ENCODE measurements at places on chromosomes 2 and 18.
A peak's percentile ranks its signal among the peaks of the same experiment; 100 is the strongest.

DNA sequence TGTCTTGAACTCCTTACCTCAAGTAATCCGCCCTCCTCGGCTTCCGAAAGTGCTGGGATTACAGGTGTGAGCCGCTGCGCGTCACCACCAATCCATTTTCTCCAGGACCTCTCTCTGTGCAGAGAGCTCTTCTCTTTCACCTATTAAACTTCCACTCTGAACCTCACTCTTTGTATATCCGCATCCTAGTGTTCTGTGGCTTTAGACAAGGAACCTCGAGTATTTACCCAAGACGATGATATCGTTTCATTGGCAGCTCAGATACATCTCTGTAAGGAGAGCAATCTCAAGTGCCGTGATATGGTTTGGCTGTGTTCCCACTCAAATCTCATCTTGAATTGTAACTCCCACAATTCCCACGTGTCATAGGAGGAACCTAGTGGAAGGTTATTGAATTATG lies 15.1 kb upstream of the WDR33 start:
- DNase-seq: no peak

- DNase-seq: no peak
Measured at GRCh38 chr2:169797601-169798000, 1.1 kb upstream of the SSB start.

DNA sequence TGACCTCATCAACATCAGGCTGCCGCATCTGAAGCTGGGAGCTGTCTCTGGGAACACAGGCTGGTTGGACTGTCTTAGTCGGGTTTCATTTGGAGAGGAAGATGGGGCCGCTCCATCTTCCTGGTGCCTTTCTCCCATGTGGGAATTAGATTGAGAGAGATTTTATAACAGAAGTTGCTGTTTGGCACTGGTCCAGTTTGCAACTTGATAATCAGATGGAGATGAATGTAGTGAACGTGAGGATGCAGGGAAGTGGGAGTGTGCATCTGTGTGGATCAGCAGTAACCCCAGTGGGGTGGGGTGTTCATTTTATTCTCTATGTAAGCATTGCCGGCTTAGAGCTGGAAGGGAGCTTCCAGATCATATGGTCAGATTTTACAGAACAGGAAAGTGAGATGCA lies 250.9 kb downstream of the DCDC2C start:
- no peak for DNase-seq

DNA sequence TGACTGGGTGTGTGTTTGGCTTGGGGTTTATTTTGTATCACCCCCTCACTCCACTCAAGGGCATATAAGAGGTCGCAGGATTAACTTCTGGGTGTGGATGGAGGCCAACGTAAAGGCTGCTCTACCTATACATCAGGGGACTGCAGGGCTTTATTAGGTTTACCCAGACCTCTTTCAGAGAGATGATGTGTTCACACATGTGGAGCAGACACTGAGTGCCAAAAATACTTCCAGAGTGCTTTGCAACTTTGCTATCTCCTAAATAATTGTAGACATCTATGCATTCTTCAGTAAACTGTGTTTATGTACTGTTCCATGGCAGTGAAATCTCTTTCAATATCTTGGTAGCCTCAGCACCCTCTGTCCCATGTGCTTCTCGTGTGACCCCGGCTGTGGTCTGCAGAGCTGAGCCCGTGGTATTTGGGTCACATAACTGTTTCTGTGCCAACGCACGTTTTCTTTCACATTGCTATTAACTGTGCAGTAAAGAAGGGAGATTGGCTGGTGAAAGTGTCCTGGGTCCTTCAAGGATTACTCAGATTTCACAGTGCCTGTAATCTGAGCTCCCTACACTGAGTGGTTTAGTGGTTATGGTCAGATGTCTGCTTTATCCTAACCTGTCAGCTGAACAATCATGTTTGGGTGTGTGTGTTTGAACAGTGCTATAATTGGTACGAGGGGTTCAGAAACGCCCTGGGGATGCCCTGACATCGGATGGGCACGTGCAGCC lies 208.1 kb downstream of the VAPA start:
- no peak for DNase-seq

- DNase-seq: peak; percentile 42
Measured at GRCh38 chr18:12271376-12272235, 17.4 kb downstream of the CIDEA start.

DNA sequence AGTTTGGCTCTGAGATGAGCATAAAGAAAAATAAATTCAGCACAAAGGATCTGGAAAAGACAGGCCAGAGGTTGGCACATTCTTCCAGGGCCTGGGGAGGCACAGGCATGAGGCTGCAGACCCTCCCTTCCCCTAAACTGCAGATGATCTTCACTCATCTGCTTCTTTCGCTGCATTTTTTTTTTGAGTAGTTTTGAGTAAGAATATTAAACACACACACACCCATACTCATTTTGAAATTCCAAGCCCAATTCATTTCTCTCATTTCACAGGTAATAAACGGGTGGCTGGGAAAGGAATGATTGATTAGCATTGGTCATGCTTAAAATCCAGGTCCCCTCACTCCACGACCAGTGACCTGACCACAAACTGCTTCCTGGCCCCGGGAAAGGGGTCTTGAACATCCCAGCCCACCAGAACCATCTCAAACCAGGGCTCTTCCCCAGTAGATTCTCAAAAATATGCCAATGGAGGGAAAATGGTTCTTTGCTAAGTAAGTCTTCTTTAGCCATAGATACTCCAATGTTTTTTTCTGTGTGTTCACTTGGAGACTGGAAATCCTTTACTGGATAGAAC lies 219.6 kb downstream of the ANAPC1 start:
- DNase-seq: no peak

DNA sequence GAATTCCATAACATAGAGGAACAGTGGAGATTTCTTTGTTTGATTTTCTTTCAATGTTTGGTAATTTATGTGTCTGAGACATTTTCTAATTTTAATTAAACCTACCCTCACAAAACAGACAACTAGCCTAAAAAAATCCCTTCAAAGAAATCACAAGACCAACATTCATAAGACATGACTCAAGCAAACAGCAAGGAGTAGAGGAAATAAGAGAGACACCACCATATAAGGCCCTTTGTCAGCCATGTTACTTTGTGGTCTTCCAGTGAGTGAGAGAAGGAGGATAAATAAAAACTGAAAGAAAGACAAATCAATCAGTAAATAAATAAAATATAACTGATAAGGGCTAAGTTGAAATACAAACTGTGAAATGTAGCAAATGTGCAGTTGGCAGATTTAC lies 830.8 kb upstream of the SLC39A10 start:
- DNase-seq: no peak

Measured in stimulated activated naive CD4-positive, alpha-beta T cell treated with Interleukin-2 at 50 U/mL for 16 hours (primary cell).